Foreskin keratinocyte (primary cell): ENCODE measurements at places on chromosomes 5 and 9.

DNA sequence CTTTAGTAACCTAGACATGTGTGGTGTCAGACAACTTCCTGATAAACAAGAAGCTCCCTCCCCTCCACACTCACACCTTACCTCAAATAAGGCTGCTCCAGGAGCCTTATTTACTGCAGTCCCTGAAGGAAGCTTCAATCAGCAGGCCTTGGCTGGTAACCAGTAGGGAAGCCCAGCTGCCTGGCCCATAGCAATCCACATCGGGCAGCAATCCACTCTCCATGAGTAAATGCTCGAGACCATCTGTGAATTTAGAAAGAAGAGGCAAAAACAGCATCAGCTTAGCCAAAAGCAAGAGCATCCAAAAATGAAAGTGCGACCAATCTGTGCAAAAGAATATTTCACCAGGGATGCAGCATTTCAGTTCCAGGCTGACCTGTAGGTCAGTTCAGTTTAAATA, 213.3 kb upstream of the TUSC1 start:
- DNase-seq = no peak

DNA sequence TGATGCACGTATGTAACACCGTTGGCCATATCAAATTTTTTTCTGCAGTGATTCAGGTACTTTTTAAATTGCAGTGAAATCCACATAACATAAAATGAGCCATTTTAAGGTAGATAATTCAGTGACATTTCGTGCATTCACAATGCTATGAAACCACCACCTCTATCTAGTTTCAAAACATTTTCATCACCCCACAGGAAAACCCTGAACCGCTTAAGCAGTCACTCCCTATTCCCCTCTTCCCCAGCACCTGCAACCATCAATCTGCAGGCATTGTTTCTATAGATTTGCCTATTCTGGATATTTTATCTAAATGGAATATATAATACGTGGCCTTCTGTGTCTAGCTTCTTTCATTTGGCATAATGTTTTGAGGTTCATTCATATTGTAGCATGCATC, 79.2 kb downstream of the BOD1 start:
- DNase-seq = no peak

DNA sequence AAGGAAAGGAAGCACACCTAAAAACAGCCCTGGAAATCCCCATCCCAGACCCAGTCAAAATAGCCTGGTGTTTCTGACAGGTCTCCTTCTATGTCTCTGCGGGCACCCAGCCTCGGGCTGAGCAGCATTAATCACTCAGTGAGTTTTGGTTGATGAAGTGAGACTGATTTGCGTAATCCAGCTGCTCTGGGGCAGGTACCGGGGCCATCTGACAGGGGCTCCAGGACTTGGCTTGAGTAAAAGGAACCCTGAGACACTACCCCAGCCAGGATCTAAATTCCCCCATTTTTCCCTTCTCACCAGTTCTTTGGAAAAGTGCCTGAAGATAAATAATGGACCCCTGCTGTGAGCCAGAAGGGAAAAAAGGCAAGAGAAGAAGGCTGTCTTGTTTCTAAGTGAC, 596 bp downstream of the SLC28A3 start:
- peak; percentile 63 for DNase-seq

- DNase-seq = no peak
Measured at GRCh38 chr5:133368916-133369783, 243.2 kb downstream of the FSTL4 start.

- no peak for DNase-seq
Measured at GRCh38 chr5:10460252-10460906, 18.7 kb downstream of the ROPN1L start.

GRCh38 chr9:99056886-99057664, 47.8 kb upstream of the TGFBR1 start:
- DNase-seq = peak; percentile 87

GRCh38 chr9:92634712-92635605, 35.0 kb downstream of the IPPK start:
- DNase-seq = peak; percentile 14

DNA sequence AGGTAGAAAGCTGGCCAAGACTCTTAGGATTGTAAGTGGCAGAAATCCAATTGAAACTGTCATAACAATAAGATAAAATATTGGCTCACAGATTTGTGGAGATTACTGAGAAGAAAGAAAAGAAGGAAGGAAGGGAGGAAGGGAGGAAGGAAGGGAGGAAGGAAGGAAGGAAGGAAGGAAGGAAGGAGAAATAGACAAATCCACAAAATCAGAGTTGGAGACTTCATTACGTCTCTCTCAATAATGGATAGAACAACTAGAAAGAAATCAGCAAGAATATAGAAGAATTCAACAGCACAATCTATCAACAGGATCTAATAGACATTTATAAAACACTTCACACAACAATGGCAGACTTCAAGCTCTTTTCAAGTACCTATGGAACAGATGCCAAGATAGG, 17.9 kb upstream of the PAM start:
- no peak for DNase-seq

DNA sequence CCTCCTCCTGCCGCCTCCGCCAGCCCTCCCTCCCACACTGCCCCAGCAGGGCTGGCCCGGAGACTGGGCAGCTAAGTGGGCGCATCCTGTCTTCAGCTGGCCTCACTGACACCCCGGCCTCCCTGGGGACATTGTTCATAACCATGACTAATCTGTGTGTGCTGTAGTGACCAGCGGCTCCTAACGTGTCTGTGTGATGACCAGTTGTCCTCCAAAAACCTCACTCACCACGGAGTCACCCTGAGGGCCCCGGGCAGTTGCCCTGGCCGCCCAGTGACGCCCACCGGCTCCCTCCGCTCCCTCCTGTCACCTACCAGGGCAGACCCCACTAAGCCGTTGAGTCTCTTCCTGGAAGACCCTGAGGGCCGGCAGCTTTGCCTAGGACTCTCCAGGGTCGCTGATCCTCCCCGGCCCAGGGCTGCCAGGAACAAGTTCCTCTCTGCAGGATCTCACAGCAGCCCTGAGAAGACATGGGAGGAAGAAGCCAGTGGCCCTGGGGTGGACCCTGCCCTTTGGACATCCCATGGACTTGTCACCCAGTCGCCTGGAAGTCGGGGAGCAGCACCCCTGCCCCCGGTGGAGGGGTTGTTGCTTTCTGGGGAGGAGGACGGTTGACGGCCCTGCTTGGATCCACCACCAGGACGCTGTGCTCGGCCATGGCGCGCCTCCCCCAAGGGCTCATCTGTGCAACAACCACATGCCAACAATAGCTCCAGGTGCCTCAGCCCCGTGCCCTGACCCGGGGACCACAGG, 110.2 kb upstream of the LMX1B start:
- no peak for DNase-seq

DNA sequence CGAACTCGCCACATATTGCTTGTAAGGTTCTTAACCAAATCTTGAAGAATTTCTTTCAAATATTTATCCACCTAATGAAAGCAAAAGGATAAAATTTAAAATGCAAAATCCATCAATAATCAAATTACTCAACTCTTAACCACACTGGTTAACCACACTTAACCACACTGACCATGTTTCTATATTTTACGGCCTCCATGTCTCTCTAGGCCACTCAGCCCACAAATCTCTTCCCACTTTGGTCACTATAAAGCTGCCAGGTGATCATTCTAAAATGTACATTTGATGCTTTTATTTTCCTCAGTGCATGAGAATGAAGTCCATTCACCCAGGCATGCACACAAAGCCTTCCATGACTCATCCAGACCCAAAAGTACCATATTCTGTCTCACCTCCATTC, 56.4 kb upstream of the OR2K2 start:
- no peak for DNase-seq

DNA sequence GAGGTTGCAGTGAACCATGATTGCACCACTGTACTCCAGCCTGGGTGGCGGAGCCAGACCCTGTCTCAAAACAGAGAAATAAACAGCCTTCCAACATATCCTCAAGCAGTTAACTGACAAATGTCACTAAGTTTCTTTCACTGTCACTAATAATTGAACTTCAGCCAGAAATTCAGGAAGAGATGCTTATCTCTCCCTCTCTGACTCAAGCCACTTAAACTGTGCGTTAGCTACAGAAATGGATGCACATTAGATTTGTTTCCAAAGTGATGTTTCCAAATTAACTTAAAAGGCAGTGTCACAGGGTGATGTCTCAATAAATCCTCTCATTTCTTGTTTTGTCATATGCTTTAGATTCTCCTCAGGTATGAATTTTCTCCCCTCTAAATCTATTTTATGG, 164.9 kb downstream of the KDM4C start:
- DNase-seq = no peak

GRCh38 chr9:134807716-134808446, 72.7 kb upstream of the FCN2 start:
- DNase-seq = no peak

GRCh38 chr5:107764282-107764681, 93.5 kb upstream of the EFNA5 start:
- no peak for DNase-seq

DNA sequence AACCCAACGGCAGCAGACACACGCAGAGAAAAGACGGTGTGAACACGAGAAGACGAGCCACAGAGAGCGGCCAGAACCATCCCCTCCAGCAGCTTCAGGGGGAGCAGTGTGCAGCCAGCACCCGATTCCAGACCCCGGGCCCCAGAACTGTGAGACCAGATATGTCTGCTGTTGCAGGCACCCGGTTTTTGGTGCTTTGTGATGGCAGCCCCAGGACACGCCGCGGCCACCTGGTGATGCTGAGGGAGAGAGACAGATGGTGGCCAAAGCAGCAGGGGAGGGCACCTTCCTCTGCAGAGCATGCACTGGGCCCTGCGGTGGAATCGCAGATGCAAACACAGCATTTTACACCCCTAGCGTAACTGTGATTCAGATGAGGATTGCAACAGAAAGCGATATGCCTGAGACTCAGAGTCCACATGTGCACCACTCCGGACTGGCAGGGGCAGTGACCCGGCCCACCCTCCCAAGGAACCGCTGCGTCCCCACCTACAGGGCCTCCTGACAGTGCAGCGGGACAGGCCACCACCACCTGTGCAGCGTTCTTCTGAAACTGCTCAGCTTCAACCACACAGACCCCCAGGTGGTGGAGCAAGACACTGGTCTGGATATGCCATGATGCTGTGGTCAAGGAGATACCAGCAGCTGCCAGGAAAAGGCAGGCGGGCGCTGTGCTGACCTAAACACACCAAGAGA, 24.0 kb downstream of the ZDHHC11B start:
- no peak for DNase-seq

DNA sequence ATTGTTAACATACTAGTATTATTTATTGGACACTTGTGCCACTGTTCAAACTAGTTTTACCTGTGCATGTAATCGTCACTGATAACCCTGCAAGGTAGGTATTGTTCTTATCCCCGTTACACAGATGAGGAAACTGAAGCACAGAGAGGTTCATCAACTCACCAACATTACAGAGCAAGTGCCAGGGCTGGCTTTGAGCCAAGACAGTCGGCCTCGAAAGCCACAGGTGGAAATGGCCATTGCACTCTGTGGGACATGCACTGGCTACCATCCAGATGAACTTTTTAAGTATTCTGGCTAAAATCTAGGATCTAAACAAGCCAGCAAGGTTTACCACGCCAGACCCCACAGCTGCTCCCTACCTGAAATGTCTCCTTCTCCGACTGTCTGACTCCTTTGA, 57.9 kb downstream of the TEX10 start:
- no peak for DNase-seq

GRCh38 chr9:113654605-113655428, 191.3 kb downstream of the RGS3 start:
- no peak for DNase-seq

DNA sequence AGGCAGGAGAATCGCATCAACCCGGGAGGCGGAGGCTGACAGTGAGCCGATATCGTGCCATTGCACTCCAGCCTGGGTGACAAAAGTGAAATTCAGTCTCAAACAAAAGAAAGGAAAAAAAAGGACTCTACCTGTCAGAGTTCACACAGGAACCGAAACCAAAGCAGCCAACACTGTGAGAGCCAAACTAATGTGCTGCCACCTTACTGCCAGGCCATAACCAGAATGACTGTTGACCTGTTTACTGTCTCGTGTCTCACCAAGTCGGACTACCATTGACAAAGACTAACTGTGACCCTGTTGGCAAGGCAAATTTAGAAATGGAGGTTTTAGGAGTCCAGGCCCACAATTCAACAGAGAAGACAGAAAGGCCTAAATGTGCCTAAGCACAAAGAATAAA, 112.4 kb downstream of the ANXA2R start:
- DNase-seq = no peak

DNA sequence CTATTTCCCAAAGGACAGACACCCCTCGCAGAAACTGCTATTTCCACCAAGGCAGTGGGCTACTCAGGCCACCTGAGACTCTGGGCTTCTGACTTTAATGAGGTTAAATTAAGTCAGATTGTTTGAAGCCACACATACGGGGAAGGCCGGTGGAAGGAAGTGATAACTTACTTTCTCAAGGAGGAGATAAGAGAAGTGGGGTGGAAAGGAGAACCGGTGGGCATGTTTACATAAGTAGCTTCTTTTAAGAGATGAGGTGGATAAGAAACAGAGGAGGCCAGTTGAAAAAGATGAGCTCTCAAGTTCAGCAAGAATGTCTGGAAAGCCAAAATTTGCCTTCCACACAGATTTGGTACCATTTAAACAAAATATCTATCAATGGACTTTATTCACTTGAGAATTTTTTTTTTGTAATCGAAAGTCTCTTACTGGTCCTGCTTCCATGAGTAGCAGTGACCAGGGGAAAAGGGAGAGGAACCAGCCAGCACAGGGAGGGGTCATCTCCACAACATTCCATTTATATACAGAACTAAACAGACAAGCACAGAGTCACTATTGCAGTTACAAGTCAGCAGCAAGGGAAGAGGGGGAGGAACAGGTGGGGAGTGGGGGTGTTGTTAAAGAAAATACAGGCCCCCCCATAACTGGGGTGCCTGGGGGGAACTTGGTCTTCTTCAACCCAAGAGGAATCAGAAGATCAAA, 20.0 kb downstream of the CCDC125 start:
- no peak for DNase-seq

GRCh38 chr9:109974918-109975276, 194.9 kb downstream of the PALM2AKAP2 start:
- DNase-seq = no peak

DNA sequence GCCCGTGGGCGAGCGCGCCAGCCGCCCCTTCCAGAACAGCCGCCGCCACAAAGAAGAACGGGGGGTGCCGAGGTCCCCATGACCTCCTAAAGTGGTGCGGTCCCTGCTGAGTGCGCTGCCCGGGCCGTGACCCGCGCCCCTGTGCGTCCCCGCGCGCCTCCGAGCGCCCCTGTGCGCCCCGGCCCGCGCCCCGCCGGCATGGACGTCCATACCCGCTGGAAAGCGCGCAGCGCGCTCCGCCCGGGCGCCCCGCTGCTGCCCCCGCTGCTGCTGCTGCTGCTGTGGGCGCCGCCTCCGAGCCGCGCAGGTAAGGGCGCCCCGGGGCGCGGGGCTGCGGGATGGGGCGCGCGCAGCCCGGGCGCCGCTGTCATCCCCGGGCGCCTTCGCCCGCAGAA, 384 bp downstream of the COL5A1 start:
- no peak for DNase-seq

GRCh38 chr5:176528301-176528700, 8.9 kb downstream of the RNF44 start:
- no peak for DNase-seq

DNA sequence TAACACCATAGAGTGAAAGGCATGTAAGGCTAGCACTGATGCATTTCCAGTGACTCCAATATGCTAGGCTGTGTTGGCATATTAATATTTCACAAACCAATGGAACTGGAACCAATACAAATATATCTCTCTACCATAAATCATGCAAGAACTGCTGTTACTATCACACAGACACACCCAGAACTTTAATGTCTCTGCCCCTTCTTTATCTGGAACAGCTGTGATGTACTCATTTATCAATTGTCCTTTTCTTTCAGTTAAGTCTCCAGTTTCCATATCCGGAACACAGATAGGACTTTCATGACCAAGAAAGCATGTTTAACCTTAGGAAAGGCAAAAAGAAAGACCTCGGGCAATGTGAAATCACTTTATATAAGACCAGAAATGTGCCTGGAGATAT, 70.3 kb downstream of the SPTLC1 start:
- no peak for DNase-seq
